ENCODE measurements at places on chromosomes 5 and 9.

GRCh38 chr5:54902791-54903473 is 82.5 kb downstream of the ESM1 start:
- DNase-seq: no peak

DNA sequence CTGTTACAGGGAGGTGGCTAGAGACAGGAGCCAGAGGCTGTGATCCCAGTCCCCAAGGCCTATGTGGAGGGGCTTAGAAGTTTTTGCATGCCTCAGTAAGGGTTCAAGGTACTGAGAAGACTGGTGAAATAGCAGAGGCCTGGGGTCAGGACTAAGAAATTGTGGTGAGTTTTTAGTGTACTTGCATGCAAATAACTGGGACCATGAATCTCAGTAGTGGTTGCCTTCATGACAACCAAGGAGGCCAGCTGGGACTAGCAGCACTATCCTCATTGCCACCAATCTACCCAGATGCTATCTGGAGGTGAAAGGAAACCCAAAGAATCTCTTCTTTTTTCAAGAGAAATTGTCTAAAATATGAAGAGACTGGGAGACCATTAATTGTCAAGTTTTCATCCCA is 395.1 kb downstream of the CETN3 start:
- DNase-seq: no peak

DNA sequence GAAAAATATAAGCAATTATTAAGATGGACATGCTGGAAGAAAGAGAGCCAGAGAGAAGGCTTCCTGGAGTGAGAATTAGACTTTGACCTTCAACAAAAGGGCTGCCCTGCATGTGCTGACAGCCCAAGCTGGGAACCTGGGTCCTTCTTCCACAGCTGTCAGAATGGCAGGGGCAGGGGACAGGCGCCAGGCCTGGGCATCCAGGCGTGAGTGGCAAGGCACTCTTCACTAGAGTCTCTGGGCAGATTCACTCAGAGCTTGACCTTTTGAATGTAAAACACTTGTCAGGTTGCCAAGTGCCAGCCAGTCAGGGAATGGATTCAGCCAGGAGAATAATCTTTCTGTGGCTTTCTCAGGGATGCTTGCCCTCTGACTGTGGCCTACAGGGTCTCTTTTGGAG is 119.1 kb upstream of the CLINT1 start:
- no peak for DNase-seq

- DNase-seq: no peak
Measured at GRCh38 chr9:86175743-86176456, 76.5 kb upstream of the GOLM1 start.

GRCh38 chr5:67065696-67066095 is 130.9 kb downstream of the CD180 start:
- no peak for DNase-seq

DNA sequence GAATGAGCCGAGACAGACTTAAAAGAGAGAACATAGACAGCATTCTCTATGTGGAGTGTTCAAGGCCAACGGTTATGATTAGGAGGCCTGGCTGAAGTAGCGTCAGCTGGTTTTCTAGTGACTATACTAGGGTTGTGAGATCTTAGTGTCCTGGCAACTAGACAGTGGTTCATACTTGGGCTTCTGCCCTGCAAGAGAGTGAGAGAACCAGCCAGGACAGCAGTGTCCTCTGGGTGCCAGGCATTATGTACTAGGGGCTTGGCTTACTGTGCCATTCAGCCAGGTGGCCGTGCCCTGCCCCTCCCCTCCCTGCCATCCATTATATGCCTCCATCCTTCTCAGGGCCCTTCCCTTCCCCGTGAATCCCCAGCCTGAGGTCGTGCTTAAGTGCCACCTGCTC is 56.8 kb downstream of the TRIO start:
- DNase-seq: no peak

All from germinal center (tissue), 1 donor.